M059J (cell line): ENCODE measurements at places on chromosomes 2 and 18. TPM values are rescaled to one million over a fixed set of nuclear protein-coding genes. Genes with fewer than 3 reads are reported as not detected.

GRCh38 chr2:183903026-183903425, 695.3 kb upstream of the ZNF804A start:
- no peak for DNase-seq

DNA sequence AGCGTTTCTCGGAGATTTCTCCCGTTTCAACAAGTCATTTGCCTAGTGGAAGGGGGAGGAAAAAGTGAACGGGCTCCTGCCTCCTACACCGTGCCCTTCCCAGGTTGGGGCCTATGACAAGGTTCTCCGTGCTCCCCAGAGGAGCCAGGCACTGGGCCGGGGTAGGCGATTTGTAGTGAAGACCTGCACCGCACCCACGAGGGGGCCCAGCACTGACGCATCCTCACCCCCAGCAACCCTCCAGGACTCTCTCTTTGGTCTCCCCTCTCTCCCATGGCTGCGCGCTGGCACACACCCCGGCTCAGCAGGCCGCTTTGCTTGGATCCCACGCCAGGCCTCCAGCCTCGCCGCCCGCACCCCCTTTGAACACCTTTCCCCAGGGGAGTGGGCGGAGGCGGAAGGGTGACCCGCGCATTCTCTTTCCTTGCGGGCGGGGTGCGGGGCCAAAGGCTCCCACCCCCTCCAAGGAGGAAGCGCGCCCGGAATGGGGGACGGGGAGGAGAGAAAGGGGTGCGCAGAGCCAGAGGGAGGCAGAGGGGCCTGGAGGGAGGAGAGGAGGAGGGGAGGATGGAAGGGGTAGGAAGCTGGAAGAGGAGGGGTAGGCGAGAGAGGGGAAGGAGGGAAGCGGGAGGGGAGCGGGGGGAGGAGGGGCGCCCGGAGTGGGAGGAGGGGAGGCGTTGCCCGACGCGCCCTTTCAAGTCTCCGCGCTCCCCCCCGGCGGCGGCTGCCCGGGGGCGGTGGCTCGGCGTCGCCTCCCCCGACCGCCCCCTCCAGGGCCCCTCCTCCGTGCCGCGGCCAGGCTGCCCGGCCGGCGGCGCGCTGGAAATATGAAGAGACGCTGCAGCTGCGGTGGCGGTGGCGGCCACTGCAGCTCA, at the start of gene APCDD1:
APCDD1 (plus strand) TSS at position 830 of the 875 bp plus-strand sequence. CDS start 347 bp downstream, outside the sequence.
- DNase-seq: peak; percentile 15

The SERPINB11 gene
- not detected in 2 replicates for total RNA-seq

DNA sequence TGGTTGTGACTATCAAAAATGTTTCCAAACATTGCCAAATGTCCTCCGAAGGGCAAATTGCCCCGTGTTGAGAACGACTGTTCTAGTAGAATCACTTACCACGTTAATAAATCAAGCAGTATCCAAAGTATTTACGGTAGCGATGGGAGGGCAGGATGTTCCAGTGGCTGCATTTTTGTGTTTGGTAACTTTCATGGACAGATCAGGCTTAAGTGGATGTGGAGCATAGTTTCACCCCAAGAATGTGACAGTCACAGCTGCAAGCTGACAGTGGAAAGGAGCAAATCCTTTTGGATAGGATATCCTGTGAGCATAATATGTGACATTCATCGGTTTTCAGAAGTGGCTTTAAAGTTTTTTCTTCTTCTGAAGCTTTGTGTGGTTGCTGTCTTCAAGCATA, 46.3 kb upstream of the DARS1 start:
- DNase-seq: no peak

DNA sequence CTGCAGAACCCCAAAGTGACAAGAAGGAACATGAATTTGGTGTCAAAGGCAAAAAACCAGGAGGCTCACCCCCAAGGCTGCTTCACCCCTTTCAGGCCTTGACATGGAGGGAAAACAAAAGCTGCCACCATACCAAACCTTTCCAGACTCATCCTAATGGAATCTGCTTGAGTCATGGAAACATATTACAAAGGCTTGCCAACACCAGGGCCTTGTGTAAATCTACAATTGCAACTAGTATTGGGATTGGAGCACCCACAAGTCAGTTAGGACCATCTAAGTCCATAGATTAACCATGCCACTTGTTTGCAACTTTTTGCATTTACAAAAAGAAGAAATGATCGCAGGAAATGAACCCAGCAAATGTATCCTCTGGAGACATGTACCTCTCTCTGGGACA, 297.6 kb downstream of the CDCA7 start:
- DNase-seq: peak; percentile 96

The CIAO1 gene
- 89.1 and 115 TPM in 2 replicates for total RNA-seq

The SERPINB13 gene
- not detected in 2 replicates for total RNA-seq

- no peak for DNase-seq
Measured at GRCh38 chr2:196162586-196163175, 8.7 kb downstream of the STK17B start.
